Activated naive CD4-positive, alpha-beta T cell treated with anti-CD3 and anti-CD28 coated beads, Interleukin-2, amount 50 U/mL, for 72 hours (primary cell): ENCODE measurements at places on chromosomes 1 and 21.

- no peak for DNase-seq
Observed at GRCh38 chr1:14363707-14364413, 234.6 kb upstream of the KAZN start.

- DNase-seq, result no peak
Observed at GRCh38 chr1:180489976-180490375, 12.4 kb downstream of the ACBD6 start.

DNA sequence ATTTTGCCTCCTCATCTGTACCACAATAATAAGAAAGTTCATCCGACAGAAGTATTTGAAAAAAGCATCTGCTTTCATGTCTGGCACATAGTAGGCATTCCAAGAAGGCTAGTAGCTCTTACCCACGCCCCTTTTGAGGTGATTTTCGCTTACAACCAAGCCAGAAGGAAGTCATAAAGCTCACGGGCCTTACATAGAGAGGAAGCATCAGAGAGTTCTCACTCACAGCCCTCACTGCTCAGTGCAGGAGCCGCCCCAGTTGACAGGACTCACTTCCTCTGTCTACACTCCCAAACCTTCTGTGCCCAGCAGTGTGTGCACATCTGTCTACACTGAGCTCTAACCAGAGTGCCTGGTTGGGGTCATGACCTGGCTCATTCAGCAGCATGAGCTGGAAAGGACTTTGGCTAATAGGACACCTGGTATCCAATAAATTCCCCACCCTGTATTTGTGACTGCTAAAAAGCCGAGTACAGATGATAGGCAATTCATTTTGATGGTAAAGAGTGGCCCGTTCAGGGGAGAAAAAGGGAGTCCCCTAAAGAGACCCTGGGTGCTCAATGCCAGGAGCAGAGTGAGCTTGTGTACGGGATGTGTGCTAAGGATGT, 36.8 kb upstream of the DUSP10 start:
- no peak for DNase-seq

DNA sequence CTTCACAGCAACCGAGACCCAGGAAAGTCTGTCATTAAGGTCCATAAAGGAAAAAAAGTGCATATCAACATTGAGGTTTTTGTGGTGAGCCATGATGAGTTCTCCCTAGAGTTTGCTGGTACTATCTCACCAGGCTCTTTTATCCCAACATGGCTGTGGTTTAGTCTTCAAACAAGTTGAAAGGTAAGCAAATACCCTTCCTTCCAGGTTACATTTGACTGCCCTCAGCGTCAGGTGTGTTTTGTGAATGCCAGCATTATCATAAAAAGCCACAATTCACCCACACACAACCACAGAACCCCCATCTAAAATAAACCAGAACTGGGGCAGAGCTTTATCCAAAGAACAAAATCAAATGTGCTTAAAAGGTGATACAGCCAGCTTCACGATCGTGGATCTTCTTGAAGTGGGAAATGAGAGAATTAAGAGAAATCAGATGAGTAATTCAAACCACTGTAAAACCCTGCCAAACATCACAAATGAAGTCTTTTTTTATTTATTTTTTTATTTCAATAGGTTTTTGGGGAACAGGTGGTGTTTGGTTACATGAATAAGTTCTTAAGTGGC, 64.7 kb downstream of the SETD4 start:
- peak; percentile 8 for DNase-seq

GRCh38 chr1:78440381-78440793, 50.4 kb upstream of the PTGFR start:
- DNase-seq, result no peak

DNA sequence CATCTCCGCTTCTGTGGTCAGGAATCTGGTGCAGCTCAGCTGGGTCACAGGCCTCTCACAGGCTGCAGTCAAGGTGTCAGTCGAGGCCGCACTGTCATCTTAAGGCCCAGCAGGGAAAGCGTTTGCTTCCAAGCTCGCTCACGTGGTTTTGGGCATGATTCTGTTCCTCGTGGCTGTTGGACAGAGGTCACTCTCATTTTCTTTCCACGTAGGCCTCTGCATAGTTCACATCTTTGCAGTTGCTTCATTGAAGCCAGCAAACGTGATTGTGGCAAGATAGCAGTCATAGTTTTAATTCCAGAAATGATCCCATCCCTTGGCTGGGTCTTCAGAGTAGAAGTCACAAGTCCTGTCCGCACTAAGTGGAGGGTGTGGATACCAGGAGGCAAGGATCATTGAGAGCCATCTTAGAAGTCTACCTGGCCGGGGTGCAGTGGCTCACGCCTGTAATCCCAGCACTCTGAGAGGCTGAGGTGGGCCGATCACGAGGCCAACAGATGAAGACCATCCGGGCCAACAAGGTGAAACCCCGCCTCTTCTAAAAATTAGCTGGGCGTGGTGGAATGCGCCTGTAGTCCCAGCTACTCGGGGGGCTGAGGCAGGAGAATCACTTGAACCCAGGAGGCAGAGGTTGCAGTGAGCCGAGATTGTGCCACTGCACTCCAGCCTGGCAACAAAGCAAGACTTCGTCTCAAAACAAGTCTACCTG, 24.5 kb downstream of the NECAP2 start:
- DNase-seq, result no peak

- no peak for DNase-seq
Observed at GRCh38 chr1:153613406-153613805, 469 bp upstream of the S100A16 start.

DNA sequence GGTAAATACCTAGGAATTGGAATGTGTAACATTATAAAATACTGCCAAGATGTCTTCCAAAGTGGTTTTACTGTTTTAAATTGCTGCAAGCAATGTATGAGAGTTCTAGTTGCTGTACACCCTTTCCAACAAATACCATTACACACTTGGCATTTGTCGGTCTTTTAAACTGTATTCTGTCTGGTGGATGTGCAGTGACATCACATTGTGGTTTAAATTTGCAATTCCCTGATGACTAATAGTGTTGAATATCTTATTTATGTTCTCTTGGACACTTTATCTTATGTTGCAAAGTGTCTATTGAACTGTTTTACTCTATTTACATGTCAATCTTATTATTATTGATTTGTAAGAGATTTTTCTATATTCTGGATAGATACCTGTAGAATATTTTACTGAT, 561.2 kb upstream of the B3GALT2 start:
- no peak for DNase-seq

- DNase-seq, result no peak
Observed at GRCh38 chr1:200428482-200429205, 18.8 kb upstream of the ZNF281 start.

DNA sequence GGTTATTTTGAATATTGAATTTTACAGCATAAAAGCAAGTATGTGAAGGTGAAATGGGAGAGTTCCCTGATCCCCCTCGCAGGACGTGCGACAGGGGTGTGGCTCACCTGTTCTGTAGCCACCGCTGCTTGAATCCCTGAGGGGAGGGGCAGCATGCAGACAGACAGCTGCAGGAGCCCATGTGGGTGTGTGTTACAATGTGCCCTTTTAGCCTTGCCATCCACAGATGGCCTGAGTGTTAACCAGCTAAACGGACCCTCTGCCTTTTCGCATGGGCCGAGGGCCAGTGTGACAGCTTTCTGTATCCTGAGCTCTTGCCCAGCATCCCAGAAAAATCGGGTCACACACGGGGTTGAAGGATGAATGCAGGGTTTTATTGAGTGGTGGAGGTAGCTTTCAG, 43.3 kb downstream of the JAM2 start:
- DNase-seq, result no peak

DNA sequence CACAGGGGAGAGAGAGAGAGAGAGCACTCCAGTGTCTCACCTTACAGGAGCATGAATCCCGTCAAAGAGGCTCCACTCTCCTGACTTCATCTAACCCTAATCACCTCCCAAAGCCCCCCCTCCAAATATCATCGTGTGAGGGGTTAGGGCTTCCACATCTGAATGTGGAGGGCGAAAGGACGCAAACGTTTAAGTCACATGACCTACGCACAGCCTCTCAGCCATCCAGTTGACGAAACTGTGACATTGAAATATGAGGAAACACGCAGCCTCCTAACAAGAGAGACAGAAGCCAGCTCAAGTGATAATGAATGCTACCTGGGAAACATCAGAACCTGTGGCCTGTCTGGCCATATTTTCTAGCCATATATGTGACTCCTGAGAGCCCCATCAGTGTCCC, 63.7 kb downstream of the MATN1 start:
- DNase-seq, result no peak

DNA sequence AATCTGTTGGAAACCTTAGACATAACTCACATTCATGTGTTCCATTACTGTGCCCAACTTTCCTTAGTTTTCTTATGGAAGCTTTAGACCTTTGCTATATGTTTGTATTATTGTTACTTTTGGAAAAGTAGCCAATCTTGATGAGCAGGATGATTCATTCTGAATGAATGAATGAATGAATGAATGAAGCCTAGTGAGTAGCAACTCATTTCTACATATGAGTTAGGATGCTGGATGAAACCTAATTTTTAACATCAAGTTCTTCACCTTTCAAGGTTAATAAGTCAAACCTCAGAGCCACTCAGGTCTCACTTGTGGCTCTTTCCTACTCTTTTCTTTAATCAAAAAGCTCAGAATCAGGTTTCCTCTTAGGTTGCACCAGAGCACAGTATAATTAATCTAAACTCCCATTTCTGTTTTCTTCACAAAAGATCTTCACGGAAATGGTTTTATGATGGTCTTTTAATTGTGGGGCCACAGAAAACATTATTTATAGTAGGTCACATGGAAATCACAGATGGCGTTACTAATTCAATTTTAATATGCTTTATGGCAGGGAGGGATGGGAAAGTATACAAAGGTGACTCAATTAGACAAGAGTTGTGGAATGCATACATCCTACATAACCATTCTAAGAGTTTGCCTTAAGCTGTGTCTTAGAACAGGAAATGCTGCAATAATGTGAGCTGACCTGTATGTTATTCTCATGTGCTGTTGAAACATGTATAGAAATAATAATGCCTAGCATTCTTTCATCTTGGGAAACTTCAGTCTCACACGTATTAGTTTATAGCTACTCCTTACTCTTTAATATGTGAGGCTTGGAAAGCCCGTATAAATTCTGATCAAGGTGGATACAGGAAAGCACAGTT, 4.5 kb upstream of the DDX59 start:
- no peak for DNase-seq

DNA sequence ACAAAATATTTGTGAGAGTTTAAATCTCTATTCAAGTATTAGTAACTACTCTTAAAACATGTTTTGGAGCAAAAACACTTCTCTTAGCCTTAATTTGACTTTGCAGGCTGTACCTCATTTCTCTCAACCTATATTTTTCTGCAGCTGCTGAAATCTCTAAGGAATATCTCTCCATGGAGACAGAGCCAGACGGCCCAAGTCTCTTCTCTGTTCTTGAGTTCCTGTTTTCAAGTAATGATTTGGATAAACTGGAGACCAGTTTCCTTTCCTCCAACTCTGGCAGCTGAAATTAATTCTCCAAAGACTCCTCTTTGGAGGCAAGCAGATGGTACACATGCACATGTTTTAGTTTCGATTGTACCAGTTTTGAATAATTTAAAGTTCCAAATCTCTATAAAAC, 659.7 kb upstream of the NEGR1 start:
- no peak for DNase-seq

- no peak for DNase-seq
Observed at GRCh38 chr1:24735509-24736375, 9.5 kb upstream of the CLIC4 start.

DNA sequence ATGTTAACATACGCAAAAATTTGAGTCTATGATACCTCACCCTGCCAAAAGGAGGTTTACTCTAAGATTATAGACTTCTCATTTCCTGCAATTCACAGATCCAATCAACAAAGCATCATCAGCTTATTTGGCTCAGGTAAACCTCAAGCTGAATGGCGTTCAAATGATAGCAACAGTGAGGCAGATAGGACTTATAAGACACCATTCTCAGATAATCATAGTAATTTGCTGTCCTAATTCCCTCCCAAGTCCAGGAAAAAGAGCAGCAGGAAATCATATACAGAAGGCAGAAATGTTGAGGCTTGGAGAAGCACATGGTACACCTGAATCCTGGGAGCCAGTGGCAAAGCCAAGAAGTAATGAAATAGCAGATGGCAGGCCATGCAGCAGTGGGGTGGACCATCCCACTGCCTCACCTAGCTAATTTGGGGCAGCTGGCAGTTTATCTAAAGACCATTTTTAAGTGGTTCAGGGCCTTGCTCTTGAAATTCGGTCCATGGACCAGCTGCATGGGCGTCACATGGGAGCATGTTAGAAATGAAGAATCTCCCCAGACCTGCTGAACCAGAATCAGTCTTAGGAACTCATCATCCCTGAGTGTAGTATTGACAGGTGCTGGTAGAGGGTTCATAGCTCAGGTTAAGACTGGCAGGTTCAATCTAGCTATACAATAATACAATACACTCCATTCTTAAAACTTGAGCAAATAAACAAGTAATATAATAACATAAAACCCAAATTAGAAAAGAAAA, 57.7 kb downstream of the ASTN1 start:
- no peak for DNase-seq

GRCh38 chr1:41560931-41561330, 76.4 kb upstream of the EDN2 start:
- no peak for DNase-seq

- peak; percentile 67 for DNase-seq
Observed at GRCh38 chr21:38766987-38767722, 38.6 kb upstream of the ETS2 start.

DNA sequence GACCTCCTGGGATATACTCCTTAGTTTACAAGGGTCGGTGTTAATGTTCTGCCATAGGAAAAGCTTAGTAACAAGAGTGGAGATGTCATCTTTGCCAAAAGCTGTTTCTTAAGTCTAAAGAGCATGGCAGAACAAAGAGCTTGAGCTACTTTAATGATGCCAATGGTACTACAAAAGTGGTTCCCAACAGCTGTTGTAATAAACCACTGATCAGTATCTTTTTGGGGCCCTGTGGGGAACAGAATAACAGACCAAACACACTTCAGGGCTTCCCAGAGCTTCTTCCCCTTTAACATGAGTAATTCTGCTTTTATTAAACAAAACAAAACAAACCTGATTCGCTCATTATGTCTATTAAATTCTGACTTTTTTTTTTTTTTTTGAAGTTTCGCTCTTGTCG, 116.3 kb downstream of the NCAM2 start:
- no peak for DNase-seq

- DNase-seq, result no peak
Observed at GRCh38 chr1:52343979-52344378, 22.0 kb downstream of the CC2D1B start.

GRCh38 chr1:67700220-67700619, 15.2 kb downstream of the GADD45A start:
- DNase-seq, result no peak

DNA sequence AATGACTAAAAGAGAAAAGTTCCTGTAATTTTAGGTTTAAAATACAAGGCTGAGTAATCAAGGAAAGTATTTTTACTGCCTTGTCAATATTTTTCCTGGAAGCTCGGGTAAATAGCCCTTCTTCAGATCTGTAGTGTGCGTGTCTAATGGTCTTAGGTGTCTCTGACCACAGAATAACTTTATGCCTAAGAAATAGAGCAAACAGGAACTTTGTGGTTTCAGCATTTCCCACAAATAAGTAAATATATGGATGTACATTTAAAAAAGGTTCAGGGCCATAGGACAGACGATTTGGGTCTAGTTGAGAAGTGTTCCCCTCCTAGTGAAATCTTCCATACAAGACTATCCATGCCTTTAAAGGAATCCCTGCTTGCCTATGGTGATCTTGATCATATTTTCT, 107.0 kb downstream of the ZC3H11B start:
- DNase-seq, result no peak
